H9 (cell line): ENCODE measurements at places on chromosomes 7 and 10. TPM values are rescaled to one million over a fixed set of nuclear protein-coding genes. Genes with fewer than 3 reads are reported as not detected.
A peak's percentile ranks its signal among the peaks of the same experiment; 100 is the strongest.

INSIG1 gene
- total RNA-seq, result 23.3 and 24.2 TPM in 2 replicates

KCP gene
- 4.8 and 5.3 TPM in 2 replicates for total RNA-seq

HHEX gene
- total RNA-seq, result 1.8 and 2.2 TPM in 2 replicates

MYH16 gene
- total RNA-seq, result not detected in 2 replicates

FGL2 gene
- total RNA-seq, result not detected in 2 replicates

DNA sequence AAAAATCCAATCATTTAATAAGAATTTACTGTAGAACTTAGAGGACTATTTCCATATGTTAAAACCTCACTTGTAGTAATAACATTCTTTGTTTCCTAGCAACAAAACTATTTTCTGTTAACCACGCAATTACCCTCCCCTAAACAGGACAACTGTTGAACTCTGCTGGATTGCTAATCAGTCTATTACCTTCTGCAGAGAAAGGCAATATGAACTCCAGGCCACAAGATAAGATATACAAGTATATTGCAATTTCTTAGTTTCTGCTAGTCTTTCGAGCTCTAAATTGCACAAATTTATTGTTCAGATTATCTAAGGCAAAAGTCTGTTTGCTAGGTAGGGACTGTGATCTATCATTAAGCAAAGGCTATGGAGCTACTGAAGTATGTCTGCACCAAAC lies 920.1 kb upstream of the LRRN3 start:
- DNase-seq, result no peak

DNA sequence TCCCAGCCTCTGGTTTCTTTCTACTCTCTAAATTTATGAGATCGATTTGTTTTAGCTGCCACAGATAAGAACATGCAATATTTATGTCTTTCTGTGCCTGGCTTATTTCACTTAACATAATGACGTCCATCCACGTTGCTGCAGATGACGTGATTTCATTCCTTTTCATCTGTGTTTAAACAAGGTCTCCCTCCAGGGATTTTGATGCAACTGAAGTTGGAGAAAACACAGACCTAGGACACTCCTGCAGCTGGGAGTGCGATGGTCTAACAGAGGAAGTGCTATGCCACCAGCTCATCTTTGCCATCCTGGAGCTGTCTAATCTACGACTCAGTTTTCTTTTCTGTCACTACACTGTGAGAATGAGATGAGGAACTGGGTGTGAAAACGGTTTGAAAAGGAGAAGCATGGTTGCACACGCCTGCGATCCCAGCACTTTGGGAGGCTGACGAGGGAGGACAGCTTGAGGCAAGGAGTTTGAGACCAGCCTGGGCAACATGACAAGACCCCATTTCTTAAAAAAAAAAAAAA lies 1.5 kb upstream of the KCTD7 start:
- no peak for DNase-seq

- DNase-seq, result no peak
Measured at GRCh38 chr7:117269417-117269816, 53.4 kb downstream of the WNT2 start.

- DNase-seq, result peak; percentile 63
Measured at GRCh38 chr10:59805014-59805413, 51.8 kb upstream of the MRLN start.
